ENCODE measurements at places on chromosomes 12 and 14.

DNA sequence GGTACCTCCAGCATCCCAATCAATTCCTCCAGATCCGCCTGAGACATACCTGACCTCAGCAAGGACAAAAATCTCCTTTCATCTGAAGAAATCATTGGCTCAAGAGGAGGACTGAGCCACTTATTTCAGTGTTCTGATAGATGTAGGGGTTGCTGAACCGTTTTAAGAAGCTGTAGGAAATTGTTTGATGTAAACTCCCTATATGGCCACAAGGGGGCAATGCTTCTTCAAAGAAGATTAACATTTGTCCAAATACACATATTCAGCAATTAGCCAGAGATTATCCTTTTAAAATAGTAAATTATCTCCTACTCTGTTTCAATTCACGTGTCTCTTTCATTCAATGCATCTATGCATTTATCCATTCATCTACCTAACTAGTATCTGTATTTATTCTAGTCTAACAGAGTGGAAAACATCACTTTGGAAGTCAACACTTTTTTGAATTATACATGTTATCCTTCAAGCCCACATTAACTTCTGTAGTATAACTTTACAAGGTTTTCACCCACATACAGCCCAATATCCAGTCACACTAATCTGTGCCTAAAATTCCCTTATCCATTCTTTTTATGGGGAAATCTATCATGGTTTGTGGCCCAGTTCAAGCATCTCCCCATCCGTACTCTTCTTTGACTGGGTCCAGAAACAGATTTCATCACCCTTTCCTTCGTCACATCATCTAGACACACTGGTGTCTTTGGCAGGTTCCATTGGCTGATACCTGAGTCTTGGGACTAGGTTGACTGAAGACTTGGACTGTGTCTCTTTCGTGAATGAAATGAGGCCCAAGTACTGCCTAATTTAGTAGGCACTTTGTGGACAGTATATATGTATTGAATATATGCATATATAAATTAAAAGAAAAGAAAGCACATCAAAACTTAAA lies 411.0 kb upstream of the OR4E1 start:
- DNase-seq: peak; percentile 9

DNA sequence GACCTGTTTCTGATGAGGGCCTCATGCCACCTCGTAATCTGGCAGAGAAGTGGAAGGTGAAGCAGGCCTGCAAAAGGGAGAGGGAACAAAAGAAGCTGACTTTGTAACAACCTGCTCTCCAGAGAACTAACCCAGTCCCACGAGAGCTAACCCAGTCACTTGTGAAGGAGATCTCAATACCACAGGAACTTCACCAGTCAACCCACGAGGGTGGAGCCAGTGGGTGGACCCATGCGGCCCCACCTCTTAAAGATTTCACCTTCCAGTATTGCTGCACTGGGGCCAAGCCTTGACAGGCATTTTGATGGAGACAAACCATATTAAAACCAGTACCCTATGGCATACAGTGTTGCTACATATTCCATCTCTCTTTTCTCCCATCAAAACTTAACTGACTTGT lies 55.1 kb downstream of the SERPINA10 start:
- DNase-seq: no peak

DNA sequence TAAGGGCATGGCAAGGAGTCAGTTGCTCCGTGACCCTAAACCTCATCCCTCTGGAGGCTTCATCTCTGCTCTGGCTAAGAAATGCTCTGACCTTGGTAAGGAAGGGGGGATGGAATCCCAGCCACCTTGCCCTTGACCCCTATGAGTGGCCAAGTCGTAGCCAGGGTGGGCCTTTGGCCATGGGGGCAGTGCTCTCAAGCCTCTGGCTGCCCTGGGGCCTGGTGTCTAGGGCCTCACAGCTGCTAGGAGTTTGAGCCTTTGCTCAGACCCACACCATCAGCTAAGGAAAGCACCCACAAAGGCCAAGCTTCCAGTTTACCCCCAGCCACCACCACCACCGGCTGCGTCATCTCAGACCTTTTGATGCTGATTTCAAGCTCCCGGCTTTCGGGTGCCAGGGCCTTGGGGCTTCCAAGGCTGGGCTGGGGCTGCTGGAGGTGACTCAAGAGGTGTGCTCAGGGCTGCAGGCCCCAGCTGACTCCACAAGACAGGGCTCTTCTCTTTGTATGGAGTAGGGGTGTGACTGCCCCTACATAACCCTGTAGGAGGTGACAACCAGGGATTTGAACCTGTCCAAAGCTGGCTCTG lies 3.7 kb downstream of the ASB2 start:
- DNase-seq: no peak

DNA sequence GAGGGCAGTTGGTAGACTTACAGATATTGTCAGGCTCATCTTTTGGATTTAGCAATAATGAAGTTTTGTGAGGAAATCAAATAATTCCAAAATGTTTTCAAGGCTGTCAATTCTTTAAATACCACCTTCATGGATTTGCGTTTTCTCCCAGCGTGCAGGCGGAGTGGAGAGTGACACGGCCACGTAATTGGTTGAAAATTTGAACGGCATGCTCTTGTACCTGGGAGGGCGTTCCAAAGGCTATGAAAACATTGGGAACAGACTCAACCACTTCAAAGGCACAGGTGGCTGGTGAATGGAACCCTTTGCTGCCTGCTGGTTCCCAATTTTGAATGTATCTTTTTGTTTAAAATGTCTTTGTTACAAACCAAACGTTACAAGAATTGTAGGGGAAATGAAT lies 12.4 kb downstream of the SMIM41 start:
- no peak for DNase-seq

DNA sequence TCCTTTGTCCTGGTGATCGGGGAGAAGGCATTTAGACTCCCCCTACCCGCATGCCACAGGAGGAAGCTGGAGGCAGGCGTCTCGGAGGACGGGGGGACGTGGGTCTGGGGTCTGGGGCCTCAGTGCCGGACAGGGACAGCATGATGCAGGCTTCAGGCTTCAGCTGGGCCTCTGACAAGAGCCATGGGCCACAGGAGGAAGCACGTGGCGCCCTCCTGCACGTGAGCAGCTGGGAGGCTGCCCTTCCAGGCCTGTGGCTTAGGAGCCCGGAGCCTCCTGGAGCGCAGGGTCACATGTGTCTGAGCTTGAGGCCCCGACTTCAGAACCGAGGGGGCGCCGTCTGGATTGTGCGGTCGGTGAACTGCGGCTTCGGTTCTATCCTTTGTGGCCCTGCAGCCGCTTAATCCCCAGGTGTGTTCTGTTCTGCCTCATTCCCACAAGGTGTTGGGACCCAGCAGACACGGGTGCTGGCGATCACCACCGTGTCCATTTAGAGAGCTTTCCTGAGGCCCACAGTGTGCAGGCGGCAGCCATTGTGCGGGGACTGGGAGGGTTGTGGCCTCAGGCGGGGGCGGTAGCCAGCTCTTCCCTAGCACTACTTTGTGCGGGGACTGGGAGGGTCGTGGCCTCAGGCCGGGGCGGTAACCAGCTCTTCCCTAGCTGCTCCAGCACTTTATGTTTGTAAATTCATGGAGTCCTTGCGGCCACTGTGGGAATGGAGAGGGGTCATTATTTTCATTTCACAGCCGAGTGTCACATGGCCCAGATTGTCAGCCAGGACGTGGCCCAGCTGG lies 150.2 kb downstream of the ADGRD1 start:
- DNase-seq: no peak
